ENCODE measurements at places on chromosomes 12 and 14.

GRCh38 chr14:92173668-92174067 lies 51.9 kb downstream of the CPSF2 start:
- DNase-seq: no peak

GRCh38 chr12:114608509-114608908 lies 75.5 kb downstream of the TBX3 start:
- DNase-seq: no peak

- DNase-seq: no peak
Observed at GRCh38 chr14:34604995-34605394, 25.0 kb downstream of the SNX6 start.

DNA sequence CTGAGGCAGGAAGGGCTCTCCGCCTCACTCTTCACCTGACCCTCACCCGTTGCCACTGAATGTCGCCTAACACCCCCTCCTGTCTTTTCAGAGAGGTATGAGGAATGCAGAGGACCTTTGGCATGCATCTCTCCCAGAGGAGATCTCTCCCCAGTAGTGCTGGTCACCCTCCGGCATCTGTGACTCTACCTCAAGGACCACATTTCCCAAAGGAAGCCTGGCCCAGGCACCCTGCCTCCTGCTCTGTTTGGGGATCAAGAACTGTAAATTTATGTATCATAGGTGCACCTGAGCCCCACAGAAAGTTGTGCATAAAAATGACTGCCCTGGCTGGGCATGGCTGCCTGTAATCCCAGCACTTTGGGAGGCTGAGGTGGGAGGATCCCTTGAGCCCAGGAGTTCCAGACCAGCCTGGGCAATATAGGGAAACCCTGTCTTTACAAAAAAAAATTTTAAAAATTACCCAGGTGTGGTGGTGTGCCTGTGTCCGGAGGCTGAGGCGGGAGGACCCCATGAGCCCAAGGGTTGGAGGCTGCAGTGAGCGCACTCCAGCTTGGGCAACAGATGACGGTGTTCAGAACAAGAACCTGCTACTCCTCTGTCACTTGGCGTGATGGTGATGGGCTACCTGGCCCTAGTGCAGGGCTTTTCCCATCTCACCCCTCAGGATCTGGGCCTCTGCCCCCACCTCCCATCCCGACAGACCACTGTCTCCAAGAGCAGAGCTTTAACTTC lies 13.7 kb downstream of the TNFRSF1A start:
- DNase-seq: no peak

GRCh38 chr12:92055877-92056276 lies 89.8 kb downstream of the BTG1 start:
- peak; percentile 40 for DNase-seq

- DNase-seq: no peak
Observed at GRCh38 chr12:27332407-27332713, 276 bp upstream of the BMAL2 start.

DNA sequence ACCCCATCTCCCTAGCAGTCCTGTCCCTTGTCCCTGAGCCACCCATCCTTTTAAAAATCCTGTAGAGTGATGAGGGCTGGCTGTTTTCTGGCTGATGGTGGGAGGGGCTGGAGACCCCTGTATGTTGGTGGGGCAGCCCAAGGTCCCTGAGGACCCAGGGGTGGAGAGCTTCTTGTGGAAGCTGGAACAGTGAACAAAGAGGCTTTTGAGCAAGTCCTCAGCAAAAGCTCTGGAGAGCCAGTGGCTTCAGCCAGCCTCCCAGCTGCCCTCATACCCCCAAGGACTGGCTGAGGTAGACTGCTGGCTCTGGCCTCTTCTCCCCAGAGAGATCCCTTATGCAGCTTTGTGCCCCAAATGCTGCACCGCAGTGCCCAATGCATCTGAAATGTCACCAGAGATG lies 29.2 kb upstream of the COL2A1 start:
- DNase-seq: no peak

- DNase-seq: no peak
Observed at GRCh38 chr14:64193821-64194220, 100.3 kb downstream of the ESR2 start.

DNA sequence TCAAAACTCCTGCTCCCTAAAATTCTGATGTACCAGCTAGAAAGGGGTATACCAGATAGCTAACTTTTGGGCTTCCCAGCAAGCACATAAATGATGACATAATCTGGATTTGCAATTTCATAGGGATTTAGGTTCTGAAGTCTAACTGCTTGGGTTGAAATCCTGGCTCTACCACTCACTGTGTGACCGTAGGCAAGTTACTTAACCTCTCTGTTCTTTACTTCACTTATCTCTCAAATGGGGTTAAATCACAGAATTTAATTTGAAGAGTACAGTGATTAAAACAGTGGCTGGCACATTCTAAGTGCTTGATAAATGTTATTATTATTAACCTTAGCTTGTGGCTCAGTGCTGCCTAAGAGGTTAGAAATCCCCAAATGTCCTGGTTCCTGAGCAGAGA lies 49.1 kb upstream of the NUAK1 start:
- DNase-seq: no peak

DNA sequence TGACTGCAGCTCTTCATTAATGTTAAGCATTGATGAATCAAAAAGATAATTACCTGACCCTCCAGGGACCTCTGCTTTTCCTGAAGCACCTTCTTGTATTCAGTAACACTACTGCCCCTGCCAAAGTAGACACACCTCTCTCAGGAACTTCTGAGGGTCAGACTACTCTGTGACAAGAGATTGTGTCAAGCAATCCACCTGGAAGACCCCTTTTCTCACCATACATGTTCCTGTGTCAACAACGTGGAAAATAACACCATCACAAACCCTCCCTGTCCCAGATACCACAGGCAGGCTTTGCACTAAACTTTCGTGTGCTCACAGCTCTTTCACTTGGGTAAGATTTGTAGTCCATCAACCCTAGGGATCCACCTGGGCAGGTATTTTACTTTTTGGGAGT lies 13.2 kb downstream of the KRT76 start:
- DNase-seq: no peak

- DNase-seq: no peak
Observed at GRCh38 chr12:51798501-51798900, 50.0 kb downstream of the FIGNL2 start.

DNA sequence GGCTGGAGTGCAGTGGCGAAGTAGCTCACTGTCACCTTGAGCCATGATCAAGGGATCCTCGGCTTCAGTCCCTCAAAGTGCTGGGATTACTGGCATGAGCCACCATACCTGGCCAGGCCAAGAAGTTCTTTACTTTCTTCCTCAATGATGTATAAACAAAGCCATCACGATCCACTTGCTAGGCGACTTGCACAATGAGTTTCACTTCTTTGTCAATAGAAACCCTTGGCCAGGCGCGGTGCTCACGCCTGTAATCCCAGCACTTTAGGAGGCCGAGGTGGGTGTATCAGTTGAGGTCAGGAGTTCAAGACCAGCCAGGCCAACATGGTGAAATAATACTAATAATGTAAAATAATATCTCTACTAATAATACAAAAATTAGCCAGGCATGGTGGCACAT lies 14.4 kb upstream of the SPSB2 start:
- DNase-seq: no peak

- no peak for DNase-seq
Observed at GRCh38 chr12:91577586-91578539, 395.2 kb upstream of the DCN start.

GRCh38 chr14:34615507-34615906 lies 14.4 kb downstream of the SNX6 start:
- DNase-seq: no peak

DNA sequence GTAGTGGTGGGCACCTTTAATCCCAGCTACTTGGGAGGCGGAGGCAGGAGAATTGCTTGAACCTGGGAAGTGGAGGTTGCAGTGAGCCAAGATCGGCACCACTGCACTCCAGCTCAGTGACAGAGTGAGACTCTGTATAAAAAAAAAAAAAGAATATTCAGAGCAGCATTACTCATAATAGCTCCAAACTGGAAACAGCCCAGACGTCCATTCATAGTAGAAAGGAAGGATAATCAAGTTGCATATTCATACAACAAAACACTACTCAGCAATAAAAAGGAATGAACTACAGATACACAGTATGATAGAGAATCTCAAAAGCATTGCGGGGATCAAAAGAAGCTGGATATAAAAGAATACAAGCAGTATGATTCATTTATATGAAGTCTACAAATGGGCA lies 19.1 kb downstream of the TMEM30B start:
- DNase-seq: no peak

DNA sequence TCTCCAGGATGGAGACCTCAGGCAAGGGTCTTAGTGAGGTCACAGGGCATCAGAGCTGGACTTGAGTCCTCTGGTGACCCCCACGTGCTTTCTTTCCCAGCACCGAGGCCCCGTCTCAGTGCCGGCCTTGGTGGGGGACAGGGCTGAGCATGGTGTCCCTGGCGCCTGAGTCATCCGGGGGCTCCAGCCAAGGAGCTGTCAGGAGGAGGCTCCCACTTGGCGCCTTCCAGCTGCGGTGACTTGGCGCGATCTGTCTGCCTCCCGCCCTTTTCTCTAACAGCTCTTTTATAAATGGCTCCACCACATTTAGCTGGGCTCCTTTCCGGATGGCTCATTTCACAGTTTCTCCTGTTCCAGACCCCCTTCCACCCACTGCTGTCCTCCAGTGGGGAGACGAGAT lies 60.4 kb downstream of the PRMT8 start:
- no peak for DNase-seq

DNA sequence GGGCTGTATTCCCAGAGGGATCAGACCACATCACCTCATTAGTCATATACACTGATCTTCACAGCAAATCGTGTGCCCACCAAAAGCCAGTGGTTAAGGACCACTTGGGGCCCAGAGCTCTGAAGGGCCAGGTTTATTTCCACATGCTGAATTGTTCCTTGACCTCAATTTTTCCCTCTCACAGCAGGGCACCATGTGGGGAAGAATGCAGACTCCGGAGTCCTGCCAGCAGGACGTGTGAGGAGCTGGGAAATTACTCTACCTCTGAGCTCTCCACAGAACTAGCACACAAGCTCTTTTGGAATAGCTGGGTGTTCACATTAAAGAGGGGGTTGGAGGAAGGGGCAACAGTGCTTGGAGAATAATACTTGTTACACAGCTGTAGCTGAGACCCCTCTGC lies 57.6 kb upstream of the SEL1L start:
- DNase-seq: no peak

- peak; percentile 49 for DNase-seq
Observed at GRCh38 chr14:50001999-50002925, 109.4 kb downstream of the ARF6 start.

DNA sequence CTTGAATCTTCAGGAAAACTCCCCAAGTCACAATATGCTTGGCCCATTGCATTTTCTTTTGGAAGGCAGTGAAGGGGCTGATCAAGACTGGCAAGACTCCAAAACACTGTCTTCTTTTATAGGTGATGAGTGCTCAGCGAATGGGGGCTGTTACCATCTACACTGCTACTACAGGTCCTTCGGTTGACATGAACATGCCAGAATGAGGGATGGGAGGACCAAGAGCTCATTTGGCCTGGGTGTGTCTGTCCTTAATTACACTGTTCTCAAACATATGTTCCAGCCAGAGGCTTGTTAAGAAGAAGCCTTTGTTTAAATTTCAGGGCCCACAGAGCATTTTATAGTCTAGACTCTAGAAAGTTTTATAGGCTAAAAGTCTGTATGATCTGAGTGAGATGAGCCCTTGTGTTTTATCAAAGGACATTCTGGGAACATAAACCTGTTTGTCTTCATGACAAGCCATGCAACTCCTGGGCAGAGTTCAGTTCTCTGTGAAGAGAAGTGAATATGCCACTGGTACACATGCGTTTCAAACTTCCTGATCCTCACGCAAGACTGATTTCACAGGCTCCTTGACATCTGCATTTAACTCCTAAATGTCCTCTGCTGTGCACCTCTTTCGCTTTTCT lies 4.7 kb upstream of the FAM234B start:
- DNase-seq: no peak

GRCh38 chr14:64877846-64878245 lies 1.9 kb downstream of the SPTB start:
- no peak for DNase-seq

- no peak for DNase-seq
Observed at GRCh38 chr12:100473716-100474150, at the start of gene NR1H4. Gene NR1H4 (plus strand): TSS chr12:100473866. CDS start chr12:100493324, 19,458 bp downstream.

DNA sequence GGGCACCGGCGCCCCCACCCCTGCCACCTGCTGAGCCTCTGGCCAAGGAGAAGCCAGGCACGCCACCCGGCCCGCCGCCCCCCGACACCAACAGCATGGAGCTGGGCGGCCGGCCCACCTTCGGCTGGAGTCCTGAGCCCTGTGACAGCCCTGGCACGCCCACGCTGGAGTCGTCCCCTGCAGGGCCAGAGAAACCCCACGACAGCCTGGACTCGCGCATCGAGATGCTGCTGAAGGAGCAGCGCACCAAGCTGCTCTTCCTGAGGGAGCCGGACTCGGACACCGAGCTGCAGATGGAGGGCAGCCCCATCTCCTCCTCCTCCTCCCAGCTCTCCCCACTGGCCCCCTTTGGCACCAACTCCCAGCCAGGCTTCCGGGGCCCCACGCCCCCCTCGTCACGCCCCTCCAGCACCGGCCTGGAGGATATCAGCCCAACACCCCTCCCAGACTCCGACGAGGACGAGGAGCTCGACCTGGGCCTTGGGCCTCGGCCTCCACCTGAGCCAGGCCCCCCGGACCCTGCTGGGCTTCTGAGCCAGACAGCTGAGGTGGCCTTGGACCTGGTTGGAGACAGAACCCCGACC lies 6.5 kb downstream of the SETD1B start:
- no peak for DNase-seq

- DNase-seq: no peak
Observed at GRCh38 chr14:65637780-65638179, 225.2 kb downstream of the FUT8 start.

DNA sequence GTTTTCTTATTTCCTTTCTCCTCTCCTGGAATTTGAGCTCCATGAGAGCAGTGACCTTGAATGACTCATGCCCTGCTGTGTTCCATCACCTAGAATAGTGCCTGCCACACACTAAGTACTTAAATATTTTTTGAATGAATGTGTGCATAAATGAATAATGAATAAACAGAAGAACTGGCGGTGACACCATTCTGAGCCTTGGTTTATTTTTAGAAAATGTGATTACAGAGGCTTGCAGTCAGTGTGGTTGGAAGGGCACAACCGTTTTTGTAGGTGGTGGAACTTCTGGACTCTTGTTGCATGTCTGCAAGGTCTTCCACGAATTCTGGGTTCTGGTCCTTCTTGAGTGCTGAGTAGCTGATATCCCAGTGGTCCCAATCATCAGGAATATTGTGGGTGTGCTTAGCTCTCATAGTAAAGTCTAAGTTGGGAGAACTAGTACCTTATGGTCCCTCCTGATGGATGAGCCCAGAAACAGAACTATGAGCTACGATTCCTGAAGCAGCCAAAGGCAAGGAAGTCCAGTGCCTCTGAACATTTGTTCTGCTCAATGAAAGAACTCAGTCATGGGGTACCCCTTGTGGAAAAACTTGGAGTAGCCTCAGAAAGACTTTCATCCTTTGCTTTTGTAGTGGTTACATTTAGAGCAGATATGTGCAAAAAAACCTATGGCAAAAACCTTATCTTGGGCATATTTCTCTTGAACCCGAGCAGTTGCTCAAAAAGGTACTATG lies 28.8 kb upstream of the BHLHE41 start:
- no peak for DNase-seq

All from stimulated activated CD8-positive, alpha-beta memory T cell treated with anti-CD3 and anti-CD28 coated beads, Interleukin-4, amount 100 ng/mL, for 4 hours (primary cell).